Stimulated activated CD4-positive, alpha-beta T cell treated with anti-CD3 and anti-CD28 coated beads, Interleukin-1b, Interleukin-23, amount 100 ng/mL, for 4 hours (primary cell): ENCODE measurements at places on chromosomes 12 and 14.
A peak's percentile ranks its signal among the peaks of the same experiment; 100 is the strongest.

DNA sequence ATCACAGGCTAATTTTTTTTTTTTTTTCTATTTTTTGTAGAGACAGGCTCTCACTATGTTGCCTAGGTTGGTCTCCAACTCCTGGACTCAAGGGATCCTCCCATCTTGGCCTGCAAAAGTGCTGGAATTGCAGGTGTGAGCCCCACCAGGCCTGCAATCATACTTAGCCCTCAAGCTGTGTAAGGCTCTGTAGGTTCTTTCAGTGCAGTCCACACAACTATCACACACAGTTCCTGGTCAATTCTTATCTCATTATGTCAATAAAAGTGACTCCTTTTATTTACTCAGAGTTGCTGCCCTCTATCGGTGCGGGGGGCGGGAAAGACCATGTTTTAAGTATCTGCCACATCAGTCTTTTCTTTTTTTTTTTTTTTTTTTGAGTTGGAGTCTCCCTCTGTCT, 29.0 kb downstream of the SLC2A3 start:
- no peak for DNase-seq

DNA sequence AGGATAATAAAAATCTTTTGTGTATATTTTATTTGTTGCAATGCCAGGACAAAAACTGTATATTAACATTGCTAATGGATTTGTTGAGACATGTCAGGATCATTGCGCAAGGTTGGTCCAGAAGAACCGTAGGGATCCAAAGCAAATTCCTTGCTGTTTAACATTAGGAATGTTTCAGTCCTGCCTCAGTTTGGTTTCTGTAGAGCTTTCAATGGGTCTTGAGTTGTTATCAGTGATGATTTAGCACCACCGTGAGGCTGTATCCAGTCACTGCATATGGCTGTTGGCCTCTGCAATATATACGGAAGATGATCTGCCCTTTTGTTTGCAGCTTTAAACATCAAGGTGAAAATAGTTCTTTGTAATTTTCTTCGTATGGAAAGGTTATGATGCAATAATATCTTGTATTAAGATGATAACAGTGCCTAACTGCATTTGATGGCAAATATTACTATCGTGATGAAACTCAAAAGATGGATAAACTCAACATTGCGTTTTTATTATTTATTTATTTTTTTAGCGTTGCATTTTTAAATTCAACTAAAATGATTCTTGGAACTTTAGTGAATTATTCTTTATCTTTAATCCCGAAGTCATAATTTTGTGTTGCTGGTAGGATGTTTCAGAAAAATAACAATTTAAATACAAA, 231.2 kb downstream of the AKAP6 start:
- peak; percentile 1 for DNase-seq

DNA sequence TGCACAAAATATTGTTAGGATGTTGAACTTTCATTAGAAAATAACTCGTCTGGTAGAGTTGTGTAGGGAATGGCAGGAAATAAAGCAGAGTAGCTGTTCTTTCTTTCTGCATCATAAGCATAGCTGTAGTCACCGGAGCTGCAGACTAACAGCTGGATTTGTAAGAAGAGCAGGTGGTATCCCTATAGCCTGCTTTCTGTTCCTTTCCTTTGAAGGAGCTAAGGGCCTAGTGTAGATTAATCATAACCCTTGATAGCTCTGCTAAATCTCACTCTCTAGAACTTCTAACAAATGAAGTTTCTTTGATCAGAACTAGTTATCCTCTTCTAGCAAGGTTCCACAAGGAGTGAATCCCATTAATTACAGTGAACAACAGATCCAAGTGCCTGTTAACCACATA, 3.5 kb downstream of the LMO3 start:
- no peak for DNase-seq

DNA sequence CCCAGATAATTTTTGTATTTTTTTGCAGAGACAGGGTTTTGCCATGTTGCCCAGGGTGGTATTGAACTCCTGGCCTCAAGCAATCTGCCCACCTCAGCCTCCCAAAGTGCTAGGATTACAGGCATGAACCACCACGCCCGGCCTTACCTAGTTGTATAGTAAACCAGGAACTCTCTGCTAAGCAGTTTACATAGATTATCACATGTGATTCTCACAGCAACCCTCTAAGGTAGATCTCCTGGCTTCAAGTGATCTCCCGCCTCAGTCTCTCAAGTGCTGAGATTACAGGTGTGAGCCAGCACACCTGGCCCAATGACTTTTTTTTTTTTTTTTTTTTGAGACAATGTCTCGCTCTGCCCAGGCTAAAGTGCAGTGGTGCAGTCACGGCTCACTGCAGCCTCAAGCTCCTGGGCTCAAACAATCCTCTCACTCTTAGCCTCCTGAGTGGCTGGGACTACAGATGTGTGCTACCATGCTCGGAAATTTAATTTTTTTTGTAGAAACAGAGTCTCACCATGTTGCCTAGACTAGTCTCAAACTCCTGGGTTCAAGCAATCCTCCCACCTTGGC, 26.0 kb upstream of the ATP2A2 start:
- no peak for DNase-seq

- DNase-seq, result no peak
Measured at GRCh38 chr12:100267603-100268281, 765 bp downstream of the SCYL2 start.

DNA sequence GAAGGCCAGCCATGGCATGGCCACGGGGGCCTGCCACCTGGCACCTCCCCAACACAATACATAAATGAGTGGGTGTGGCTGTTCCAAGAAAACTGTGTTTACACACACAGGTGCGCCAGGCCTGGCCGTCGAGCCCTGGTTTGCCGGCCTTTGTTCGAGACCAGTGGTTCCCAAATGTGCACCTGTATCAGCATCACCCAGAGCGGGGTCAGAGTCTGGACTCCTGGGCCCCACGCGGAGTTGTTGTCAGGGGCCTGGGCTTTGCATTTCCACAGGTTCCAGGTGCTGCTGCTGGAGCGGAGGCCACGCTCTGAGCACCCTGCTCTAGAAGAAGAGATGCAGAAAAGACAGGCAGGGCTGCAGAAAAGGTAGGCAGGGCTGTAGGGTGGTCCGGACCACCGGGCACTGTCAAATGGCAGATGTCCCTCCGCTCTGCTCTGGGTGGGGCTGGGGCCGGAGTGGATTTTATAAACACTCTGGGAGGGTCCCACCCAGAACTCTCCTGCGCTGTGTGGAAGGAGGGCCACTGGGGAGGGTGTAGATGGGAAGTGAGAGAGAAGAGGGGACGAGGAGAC, 4.2 kb upstream of the ASPG start:
- no peak for DNase-seq

- DNase-seq, result no peak
Measured at GRCh38 chr12:96486751-96487613, 2.4 kb upstream of the CFAP54 start.

- no peak for DNase-seq
Measured at GRCh38 chr12:108611884-108612415, 14.1 kb upstream of the TMEM119 start.

GRCh38 chr14:49460662-49461061, 125.5 kb downstream of the RPS29 start:
- DNase-seq, result no peak

DNA sequence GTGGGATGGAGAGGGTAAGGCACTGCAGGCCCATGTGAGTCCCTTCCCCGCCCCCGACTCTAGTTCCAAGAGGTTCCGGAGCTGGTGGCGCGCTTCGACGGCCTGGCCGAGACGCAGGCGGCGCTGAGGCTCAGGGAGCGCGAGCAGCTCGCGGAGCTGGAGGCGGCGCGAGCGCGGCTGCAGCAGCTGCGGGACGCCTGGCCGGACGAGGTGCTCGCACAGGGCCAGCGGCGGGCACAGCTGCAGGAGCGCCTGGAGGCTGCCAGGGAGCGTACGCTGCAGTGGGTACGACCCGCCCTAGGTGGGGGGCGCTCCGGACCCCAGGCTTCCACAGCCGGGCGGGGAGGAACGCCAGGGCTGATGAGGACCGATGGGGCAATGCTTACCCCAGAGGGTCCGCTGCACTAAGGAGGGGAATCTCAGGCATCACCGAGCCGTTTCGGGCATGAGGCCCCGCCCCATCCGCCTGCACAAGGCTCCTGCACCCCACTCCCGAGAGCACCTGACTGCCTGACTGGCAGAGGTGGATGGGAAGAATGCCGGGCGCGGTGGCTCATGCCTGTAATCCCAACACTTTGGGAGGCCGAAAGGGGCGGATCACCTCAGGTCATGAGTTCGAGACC, 4.9 kb downstream of the CFAP73 start:
- no peak for DNase-seq

GRCh38 chr12:116040402-116040801, 237.1 kb downstream of the MED13L start:
- no peak for DNase-seq

- no peak for DNase-seq
Measured at GRCh38 chr14:85529803-85530574, at the start of gene FLRT2. Gene FLRT2 (plus strand): TSS chr14:85530144. CDS start chr14:85621515, 91,371 bp downstream.

DNA sequence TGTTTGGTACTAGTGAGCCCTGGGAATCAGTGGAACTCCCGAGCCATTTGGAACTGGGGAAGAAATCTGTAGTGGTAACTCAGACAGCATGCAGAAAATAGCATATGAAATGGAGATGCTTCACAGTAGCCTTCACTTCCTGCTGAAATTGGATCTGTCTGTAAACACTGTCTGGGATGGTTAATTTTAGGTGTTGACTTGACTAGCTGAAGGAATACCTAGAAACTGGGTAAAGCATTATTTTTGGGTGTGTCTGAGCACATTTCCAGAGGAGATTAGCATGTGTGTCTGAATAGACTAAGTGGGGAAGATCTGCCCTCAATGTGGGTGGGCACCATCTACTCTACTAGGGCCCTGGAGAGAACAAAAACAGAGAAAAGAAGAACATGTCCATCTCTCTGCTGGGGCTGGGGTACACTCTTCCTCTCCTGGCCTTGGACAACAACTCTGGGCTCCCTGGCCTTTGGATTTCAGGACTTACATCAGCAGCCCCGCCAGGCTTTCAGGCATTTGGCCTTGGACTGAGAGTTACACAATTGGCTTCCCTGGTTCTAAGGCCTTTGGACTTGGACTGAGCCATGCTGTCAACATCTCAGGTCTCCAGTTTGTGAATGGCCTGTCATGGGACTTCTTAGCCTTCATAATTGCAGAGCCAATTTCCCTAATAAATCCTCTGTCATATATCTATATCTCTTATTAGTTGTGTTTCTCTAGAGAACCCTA, 14.0 kb upstream of the CRADD start:
- no peak for DNase-seq

DNA sequence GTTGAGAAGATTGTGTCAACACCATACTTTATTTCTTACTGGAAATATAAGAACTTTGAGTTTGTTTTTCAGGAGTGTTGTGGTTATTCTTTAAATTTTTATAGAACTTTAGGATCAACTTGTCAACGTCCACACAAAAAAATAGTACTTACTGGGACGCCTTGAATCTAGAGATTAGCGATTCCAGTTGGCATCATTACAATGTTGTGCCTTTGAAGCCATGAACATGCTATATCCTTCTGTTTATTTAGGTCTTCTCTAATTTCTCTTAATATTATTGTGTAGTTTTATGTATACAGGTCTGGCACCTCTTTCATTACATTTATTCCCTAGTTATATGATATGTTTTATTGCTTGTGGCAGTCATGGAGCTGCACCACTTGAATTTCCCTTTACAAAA, 320.8 kb upstream of the CCDC196 start:
- no peak for DNase-seq

GRCh38 chr12:11719678-11720099, 70.2 kb downstream of the ETV6 start:
- peak; percentile 16 for DNase-seq

- no peak for DNase-seq
Measured at GRCh38 chr14:69008421-69008884, 29.4 kb upstream of the ACTN1 start.

DNA sequence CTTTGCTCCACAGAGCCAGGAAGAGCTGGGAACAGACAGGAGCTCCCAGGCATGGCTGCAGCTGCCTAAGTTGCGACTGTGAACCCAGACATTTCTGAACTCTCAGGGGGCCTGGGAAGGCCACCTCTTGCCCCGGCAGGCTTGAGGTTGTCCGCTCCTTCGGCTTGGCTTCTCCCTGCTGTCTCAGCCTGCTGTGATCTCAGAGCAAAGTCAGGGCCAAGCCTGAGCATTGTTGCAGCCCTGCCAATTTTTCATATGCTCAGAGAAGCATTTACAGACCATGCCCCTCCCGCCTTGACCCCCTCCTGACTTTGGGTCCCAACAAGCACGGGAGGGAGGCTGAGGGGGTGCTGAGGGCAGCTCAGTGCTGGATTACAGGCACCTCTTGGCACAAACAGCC, 1439.1 kb upstream of the FLRT2 start:
- no peak for DNase-seq

DNA sequence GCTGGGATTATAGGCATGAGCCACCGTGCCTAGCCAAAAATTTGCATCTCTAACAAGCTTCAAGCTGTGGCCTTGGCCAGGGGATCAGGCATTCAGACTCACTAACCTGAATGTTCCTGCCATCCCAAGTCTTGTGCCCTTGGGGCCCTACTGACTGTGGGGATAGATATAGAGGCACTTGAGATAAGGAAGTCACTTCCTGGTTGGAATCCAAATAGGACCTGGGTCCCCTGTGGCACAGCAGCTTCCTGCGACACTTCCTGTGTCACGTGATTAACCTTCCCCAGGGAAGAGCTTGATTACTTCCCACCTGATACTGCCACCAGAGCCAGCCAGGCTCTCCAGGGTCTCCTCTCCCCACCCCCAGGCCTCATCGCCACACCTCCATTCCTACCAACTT, 128.2 kb downstream of the BCL11B start:
- DNase-seq, result no peak

GRCh38 chr14:81337073-81337472, 63.1 kb downstream of the STON2 start:
- no peak for DNase-seq

- DNase-seq, result no peak
Measured at GRCh38 chr12:130139567-130140421, 22.5 kb upstream of the FZD10 start.

- no peak for DNase-seq
Measured at GRCh38 chr14:60662982-60663381, 13.7 kb upstream of the SIX1 start.

GRCh38 chr12:54021432-54022013, 6.7 kb upstream of the HOXC6 start:
- DNase-seq, result no peak
